ENCODE measurements at places on chromosomes 12 and 14. TPM values are rescaled to one million over a fixed set of nuclear protein-coding genes. Genes with fewer than 3 reads are reported as not detected.

DNA sequence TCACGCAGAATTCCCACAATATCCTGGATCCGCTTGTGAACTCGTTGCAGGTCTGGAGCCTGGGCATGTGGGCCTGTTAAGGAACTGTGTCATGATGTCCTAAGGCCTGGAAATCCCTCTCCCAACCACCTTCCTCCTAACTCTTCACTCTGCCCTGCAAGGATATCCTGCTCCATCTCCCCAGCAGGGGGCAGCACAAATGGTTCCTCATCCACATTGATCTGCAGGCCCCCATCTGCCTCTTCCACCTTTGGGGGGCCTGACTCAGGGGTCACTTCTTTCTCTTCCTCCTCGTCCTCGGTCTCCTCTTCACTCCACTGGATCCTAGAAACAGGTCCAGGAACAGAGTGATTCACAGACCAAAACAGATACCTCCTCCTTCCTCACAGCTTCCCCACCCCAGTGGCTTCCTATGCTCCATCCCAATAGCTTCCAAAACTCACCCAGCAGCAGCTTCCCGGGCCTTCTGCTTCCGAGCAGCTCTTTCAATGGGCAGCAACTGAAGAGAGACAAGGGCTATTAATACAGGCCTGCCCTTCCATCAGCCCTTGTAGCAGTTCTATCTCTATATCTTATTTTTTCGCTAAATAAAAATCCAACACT, 4.5 kb downstream of the NOP2 start:
- H3K27ac ChIP-seq = no peak overlapping the region
- H3K4me3 ChIP-seq = no peak overlapping the region
- DNase-seq = no peak

DNA sequence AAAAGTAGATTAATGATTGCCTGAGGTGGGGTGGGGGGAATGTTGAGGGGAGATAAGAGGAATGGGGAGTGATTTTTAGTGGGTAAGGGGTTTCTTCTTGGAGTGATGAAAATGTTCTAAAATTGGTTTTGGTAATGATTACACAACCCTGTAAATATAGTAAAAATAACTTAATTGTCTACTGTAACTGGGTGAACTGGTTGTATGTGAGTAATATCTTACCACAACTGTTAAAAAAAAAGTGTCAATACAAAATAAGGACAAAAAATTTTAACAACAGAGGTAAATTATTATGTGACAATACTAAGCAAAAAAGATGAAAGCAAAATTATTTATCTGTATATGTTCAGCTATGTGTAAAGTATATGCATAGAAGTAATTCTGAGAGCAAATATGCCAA, 86.3 kb upstream of the RASSF8 start:
- no peak overlapping the region for H3K27ac ChIP-seq
- no peak for DNase-seq
- no peak overlapping the region for H3K4me3 ChIP-seq
- H3K27me3 ChIP-seq = no peaks in the 10 kb centered on the region

DNA sequence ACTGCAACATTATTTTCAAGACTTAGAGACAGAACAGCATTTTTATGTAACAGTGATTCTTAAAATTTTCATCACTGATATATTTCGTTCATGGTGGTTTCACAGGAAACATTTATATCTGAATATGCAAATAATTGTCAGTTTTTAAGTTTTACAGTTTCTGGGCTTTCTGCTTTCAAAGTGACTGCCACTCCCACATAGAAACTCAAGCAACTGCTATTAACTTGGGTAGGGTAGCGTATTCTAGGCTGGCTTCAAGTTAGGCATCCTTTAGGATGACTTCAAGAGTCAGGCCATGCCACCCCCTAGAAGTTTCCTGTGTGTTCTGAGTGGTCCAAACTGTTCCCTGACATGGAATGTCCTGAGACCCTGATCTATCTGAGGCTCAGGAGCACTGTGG, 123.6 kb upstream of the TSPAN8 start:
- no peak overlapping the region for H3K27ac ChIP-seq
- no peaks in the 10 kb centered on the region for H3K36me3 ChIP-seq
- H3K4me1 ChIP-seq = no peaks in the 10 kb centered on the region
- no peaks in the 10 kb centered on the region for H3K27me3 ChIP-seq
- no peak for DNase-seq
- no peak overlapping the region for H3K4me3 ChIP-seq

GRCh38 chr12:102642199-102642598, 161.8 kb upstream of the IGF1 start:
- no peak overlapping the region for H3K27ac ChIP-seq
- H3K4me3 ChIP-seq = no peak overlapping the region
- no peak for DNase-seq
- H3K4me1 ChIP-seq = no peaks in the 10 kb centered on the region

GRCh38 chr14:64187331-64187730, 106.8 kb downstream of the ESR2 start:
- H3K27me3 ChIP-seq = no peaks in the 10 kb centered on the region
- H3K27ac ChIP-seq = no peak overlapping the region
- DNase-seq = no peak
- peaks cover 6% of the 10 kb centered on the region for H3K4me1 ChIP-seq

GRCh38 chr14:99754141-99755067, 38.8 kb upstream of the EML1 start:
- H3K27ac ChIP-seq = peak overlapping the region; percentile 24
- DNase-seq = no peak
- H3K4me1 ChIP-seq = peaks cover 55% of the 10 kb centered on the region
- H3K36me3 ChIP-seq = no peaks in the 10 kb centered on the region

DNA sequence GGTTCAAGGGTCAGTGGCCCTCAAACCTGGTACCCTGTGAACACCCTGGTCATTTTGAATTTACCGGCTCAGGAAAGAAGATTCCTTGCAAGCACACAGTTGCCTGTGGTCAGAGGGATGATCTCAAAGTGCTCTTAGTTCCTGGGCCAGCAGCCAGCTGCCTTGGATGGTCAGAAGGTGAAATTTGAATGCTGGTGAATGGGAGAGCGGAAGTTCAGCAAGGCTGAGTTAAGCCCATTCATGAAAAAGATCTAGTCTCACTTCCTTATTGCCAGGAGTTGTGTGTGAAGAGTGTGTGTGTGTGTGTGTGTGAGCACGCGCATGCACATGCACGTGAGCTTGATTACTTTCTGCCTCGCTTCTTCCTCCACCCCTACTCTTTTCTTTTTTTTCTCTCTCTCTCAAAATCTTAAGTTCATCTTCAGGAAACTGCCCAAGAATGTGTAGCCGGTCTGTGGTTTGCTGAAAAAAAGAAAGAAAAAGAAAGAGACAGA, 155.5 kb upstream of the CCND2 start:
- no peaks in the 10 kb centered on the region for H3K36me3 ChIP-seq
- no peak overlapping the region for H3K27ac ChIP-seq
- no peak for DNase-seq

DNA sequence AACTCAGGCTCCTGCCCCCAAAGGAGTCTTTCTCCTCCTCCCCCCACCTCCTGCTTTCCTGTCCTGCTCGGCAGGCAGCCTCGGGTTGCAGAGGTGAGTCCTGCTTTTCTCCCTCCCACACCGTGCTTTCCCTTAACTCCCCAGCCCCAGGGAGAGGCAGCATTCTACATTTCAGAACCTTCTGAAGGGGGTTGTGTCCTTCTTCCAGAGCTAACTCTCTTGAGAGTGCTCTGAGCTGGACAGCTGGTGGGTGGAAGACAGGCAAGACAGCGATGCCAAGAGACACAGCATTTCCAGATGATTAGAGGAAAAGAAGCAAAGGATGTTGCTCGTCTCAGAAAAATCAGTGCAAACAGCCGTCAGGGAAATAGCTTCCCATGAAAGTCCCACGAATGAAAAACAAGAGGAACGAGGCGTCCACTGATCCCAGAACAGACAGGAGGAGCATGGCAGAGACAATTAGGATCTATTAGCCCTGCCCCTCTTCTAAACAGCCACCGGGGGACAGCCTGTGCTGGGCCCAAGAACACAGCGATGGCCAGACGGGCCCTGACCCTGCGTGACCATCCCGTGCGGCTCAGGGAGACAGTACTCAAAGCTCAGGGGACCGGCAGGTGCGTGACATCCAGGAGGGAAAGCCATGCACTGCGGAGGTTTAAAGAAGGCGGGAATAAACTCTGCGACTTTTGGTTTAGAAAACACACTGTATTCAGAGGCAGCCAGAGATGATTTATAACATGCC, 216.5 kb upstream of the RTL1 start:
- no peaks in the 10 kb centered on the region for H3K27me3 ChIP-seq
- no peaks in the 10 kb centered on the region for H3K4me1 ChIP-seq
- no peaks in the 10 kb centered on the region for H3K36me3 ChIP-seq
- DNase-seq = no peak
- H3K4me3 ChIP-seq = no peak overlapping the region
- H3K27ac ChIP-seq = no peak overlapping the region

DNA sequence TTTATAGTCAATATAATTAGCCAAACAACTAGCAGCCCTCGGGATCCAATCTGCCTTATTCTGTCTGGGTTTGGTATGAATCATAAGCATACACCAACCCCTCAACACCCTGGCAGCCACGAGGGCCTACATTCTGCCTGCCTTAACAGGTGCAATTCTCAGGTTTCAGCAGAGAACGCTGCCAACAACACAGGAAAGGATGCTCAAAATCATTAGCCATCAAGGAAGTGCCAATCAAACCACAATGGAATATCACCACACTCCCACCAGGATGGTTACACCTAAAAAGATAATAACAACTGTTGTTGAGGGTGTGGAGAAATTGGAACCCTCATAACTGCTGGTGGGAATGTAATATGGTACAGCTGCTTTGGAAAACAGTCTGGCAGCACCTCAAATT, 122.8 kb downstream of the TTC7B start:
- no peaks in the 10 kb centered on the region for H3K36me3 ChIP-seq
- no peak overlapping the region for H3K27ac ChIP-seq
- H3K4me3 ChIP-seq = no peak overlapping the region
- no peak for DNase-seq
- H3K27me3 ChIP-seq = no peaks in the 10 kb centered on the region

Gene ACSM4
- polyA plus RNA-seq = not detected

Gene KRT71
- not detected for polyA plus RNA-seq

GRCh38 chr14:75372260-75372659, 55.6 kb upstream of the JDP2 start:
- peaks cover 5% of the 10 kb centered on the region for H3K27me3 ChIP-seq
- H3K4me1 ChIP-seq = no peaks in the 10 kb centered on the region
- H3K36me3 ChIP-seq = no peaks in the 10 kb centered on the region

Gene RTN1
- 0.06 TPM for polyA plus RNA-seq

GRCh38 chr12:18135509-18135908, 45.5 kb upstream of the RERGL start:
- no peak for DNase-seq
- H3K4me1 ChIP-seq = no peaks in the 10 kb centered on the region
- no peak overlapping the region for H3K4me3 ChIP-seq
- no peaks in the 10 kb centered on the region for H3K36me3 ChIP-seq

Gene ZFHX2
- 0.18 TPM for polyA plus RNA-seq

DNA sequence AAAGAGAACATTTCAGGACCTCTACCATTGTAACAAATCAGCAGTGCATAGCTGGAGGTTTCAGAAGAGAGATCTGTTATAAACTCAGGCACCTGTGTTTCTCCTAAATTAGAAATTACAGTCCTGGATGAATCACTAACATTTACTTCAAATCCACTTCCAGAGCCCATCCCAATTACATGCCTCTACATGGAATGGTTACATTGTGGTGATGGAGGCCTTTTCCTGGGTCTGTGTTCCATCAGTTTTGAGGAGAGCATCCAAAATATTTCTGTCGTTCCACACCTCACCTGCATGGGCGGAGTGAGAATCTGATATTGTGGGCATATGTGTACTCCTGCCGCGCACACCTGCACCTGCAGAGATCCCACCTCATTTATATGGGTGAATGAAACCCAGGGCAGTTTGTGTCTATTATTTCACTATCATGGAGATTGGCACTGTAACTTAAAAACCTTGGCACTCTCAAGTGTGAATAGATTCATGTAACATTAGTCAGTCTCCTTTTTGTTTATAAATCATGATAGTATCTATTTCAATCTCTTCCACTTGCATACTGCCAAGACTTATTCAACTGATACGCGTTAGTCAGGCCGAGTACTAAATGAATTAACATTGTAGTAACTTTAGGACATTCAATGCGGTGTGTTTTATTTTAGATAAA, 215.1 kb upstream of the FAR2 start:
- no peaks in the 10 kb centered on the region for H3K36me3 ChIP-seq
- H3K4me1 ChIP-seq = peaks cover 46% of the 10 kb centered on the region
- no peak overlapping the region for H3K4me3 ChIP-seq
- H3K27me3 ChIP-seq = no peaks in the 10 kb centered on the region
- H3K27ac ChIP-seq = peak overlapping the region; percentile 33

DNA sequence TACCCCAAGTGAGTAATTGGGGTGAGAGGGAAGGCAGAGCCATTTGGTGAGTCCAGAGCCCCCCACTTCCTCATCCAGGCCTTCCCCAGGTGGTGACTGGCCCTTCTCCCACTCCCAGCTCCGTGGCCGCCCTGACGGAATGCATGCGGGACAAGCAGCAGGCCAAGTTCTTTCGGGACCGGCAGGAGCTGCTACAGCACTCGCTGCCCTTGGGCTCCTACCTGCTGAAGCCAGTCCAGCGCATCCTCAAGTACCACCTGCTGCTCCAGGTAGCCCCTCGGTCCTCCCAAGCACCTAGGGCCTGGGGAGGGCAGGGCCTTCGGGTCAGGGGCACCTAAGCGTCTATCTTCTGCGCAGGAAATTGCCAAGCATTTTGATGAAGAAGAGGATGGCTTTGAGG, 26.5 kb downstream of the PLEKHG3 start:
- DNase-seq = no peak
- no peak overlapping the region for H3K27ac ChIP-seq
- peaks cover 61% of the 10 kb centered on the region for H3K36me3 ChIP-seq

DNA sequence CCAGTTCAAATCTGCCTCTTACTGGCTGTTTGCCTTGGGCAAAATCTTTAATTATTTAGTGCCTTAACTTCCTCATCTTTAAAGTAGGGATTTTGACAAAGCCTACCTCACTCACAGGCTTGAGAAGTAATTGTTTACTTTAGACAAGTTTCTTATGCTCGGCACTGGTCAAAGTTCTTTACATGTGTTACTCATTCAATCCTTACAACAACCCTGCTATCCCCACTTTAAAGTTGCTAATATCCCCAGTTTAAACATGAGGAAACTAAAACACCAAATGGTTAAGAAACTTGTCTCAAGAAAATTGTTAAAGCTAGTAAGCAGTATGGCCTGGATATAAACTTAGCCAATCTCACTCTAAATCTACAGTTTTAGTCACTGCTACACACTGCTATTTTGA, 204.0 kb upstream of the AVPR1A start:
- H3K27me3 ChIP-seq = no peaks in the 10 kb centered on the region
- DNase-seq = no peak
- H3K36me3 ChIP-seq = no peaks in the 10 kb centered on the region
- H3K4me3 ChIP-seq = no peak overlapping the region

Gene PRICKLE1
- 3.5 TPM for polyA plus RNA-seq

- no peak for DNase-seq
- no peaks in the 10 kb centered on the region for H3K27me3 ChIP-seq
- H3K27ac ChIP-seq = no peak overlapping the region
- H3K4me3 ChIP-seq = no peak overlapping the region
- H3K36me3 ChIP-seq = no peaks in the 10 kb centered on the region
Measured at GRCh38 chr12:89069431-89069830, 282.9 kb downstream of the DUSP6 start.

- peaks cover 25% of the 10 kb centered on the region for H3K4me1 ChIP-seq
- H3K27ac ChIP-seq = peak overlapping the region; percentile 96
- H3K36me3 ChIP-seq = no peaks in the 10 kb centered on the region
- no peaks in the 10 kb centered on the region for H3K27me3 ChIP-seq
- peak overlapping the region; percentile 41 for H3K4me3 ChIP-seq
Measured at GRCh38 chr14:50320283-50320682, 8.2 kb downstream of the DMAC2L start.

- H3K4me3 ChIP-seq = no peak overlapping the region
- H3K4me1 ChIP-seq = no peaks in the 10 kb centered on the region
- H3K27me3 ChIP-seq = peaks cover 45% of the 10 kb centered on the region
- no peaks in the 10 kb centered on the region for H3K36me3 ChIP-seq
- H3K27ac ChIP-seq = no peak overlapping the region
Measured at GRCh38 chr12:132178801-132179401, 34.6 kb downstream of the NOC4L start.

Gene REP15
- 0.59 TPM for polyA plus RNA-seq

Measured in keratinocyte (primary cell).